Effector memory CD4-positive, alpha-beta T cell (primary cell): ENCODE measurements at places on chromosomes 1 and 21.

DNA sequence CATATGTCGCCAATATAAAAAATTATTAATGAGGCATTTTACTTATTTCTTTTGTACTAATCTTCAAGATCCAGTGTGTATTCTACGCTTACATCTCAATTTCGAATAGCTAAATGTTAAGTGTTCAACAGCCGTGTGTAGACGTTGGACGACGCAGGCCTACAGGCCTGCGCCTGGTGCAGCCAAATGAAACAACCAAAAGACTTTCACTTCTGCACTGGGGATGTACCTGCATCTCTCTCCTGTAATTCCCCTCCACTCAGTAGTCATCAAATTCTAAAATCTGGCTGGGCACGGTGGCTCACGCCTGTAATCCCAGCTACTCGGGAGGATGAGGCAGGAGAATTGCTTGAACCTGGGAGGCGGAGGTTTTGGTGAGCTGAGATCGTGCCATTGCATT is 76.8 kb upstream of the HNRNPU start:
- no peak for DNase-seq

DNA sequence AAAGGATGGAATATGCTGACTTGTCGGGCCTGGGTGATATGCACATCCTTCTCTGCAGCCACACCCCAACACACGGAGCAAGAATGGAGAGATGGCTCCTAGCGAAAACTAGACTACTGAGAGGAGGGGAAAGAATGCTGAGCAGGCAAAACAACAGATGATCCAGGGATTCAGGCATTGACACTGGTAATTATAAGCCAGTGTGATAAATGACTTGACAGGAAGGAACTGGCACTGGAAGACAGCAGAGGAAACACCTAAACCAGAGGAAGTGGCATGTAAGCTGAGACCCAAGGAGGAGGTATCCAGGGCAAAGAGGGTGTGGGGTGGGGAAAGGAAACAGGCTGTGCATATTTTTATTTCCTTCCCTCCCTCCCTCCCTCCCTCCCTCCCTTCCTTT is 31.7 kb upstream of the KHDRBS1 start:
- DNase-seq, result peak; percentile 26

- DNase-seq, result peak; percentile 34
These were observed 57.5 kb downstream of the KIAA0319L start for GRCh38 chr1:35499652-35500176.

DNA sequence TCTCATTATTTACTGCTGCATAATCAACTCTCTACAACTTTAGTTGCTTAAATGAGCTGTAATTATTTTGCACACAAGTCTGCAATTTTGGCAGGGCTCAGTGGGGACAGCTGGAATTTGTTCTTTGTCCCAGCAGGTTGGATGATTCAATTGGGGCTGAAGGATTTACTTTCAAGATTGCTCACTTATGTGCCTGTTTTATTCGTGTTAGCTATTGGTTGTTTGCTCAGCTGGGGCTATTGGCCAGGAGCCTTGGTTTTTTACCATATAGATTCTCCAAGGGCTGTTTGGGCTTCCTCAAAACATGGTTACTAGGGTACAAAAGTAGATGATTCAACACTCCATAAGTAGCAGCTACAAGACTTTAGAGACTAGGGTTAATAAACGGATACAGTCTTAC is 13.4 kb downstream of the OR10R2 start:
- DNase-seq, result no peak

- no peak for DNase-seq
These were observed 649.4 kb upstream of the CXADR start for GRCh38 chr21:16863362-16863905.

GRCh38 chr1:217342105-217342504 is 288.8 kb downstream of the GPATCH2 start:
- DNase-seq, result no peak

DNA sequence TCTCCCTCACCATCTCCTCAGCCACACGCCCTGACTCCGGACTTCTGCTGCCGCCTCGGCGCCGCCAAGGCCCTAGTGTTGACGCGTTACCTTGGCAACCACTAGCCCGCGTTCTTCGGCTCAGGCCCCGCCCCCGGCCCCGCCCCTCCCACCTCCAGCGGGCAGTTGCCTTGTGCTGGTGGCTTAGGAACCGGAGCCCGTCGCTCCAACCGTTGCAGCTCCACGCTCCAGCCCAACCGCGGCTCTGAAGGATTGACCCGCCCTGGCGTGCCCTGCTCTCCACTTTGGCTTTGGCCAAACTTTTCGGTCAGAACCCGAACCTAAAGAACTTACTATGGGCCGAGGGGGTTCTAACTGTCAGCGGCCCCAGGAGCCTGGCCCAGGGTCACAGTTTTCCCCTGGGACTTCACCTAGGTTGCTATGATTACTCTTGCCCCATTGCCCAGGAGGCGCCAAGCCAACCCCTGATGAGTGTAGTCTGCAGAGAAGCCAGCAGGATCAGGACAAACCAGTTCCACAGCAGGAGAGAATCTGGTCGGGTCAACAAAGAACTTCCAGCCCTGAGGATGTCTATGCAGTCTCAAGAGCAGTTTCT is at the start of gene CFAP45:
Gene CFAP45, minus strand, starts transcription at position 80 of the 595 bp plus-strand sequence. Its CDS starts 67 bp downstream, at position 13.
- no peak for DNase-seq
